ENCODE measurements at places on chromosomes 12 and 14.

DNA sequence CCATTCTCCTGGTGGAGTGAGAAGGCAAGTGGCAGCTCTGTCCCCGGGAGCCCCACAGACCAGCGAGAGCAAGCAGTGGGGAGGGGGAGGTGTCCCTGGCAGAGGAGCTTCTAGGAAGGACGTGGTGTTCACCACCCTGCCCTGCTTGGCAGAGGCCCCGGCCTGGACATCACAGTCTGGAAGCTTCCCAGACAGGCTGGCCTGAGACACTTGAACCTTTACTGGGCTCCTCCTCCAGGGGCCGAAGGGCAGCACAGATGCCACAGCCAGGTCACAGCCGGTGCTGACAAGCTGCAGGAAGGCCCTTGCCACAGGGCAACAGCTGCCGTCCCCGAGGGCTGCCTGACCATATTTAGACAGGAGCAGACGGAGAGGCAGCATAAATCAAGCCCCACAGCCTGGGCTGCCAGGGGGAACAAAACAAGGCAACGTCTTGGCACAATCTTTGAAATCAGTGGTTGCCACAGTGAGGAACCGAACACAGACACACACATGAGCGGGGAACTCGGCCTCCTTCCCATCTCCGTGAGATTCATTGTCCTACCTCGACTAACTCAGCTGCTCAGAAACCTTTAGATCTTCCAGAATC lies 28.5 kb downstream of the PRIMA1 start:
- no peak for DNase-seq

DNA sequence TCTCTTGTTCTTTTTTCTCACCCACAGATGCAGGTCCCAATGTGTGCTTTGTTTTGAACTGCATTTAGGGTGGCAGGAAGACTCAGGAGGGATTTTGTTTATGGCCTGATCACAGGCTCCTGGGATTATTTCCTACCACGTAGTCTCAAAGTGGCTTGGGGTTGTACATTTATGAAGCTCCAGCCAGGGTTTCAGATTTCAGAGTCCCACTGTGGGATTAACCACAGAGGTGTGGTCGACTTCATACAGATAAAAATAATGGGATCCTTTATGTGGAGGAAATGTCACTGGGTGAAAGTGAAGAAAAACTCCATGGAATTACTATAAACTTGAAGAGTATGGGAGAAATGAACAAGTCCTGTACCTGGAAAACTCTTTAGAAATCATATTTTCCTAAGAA lies 14.2 kb upstream of the PPP1R1A start:
- DNase-seq, result no peak

DNA sequence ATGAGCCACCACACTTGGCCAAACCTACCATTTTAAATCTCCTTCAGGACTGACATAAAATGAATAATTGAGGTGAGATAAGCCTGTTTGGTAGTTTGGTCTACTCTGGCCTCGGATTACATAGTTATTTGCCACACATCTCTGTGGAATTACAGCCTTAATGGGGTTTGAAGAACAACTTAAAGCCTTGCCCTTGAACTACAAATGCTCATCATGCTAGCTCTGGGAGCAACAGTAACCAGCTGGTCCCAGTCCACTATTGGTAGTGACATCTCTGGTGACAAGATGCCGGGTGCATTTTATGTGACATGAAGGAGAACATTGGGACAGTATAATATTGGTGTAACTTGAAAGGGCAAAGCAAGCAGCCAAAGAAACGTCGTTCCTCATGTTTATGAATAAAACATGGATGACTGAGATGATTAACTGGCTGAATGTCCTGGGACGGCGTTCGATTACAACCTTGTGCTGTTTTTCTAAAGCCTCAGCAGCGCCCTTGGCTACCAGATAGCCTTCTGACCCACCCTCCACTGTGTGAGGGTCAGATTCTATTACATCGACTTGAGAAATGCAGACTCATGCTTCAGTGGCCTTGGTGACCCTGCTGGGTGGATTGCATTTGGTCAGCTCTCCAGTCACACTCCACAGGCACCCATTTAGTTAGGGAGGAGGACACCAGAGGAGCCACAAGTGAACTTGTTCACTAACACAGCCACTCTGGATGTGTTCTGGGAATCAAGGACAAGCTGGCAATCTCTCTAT lies 41.5 kb downstream of the BEST3 start:
- no peak for DNase-seq

GRCh38 chr12:237026-237815 lies 23.3 kb upstream of the SLC6A12 start:
- peak; percentile 43 for DNase-seq

GRCh38 chr14:23237772-23238594 lies at the start of gene RNF212B:
Gene RNF212B, plus strand, starts transcription at chr14:23237936. Its CDS starts 2,410 bp downstream, at chr14:23240346.
- peak; percentile 93 for DNase-seq

GRCh38 chr14:99156090-99156425 lies 115.9 kb downstream of the BCL11B start:
- peak; percentile 36 for DNase-seq

DNA sequence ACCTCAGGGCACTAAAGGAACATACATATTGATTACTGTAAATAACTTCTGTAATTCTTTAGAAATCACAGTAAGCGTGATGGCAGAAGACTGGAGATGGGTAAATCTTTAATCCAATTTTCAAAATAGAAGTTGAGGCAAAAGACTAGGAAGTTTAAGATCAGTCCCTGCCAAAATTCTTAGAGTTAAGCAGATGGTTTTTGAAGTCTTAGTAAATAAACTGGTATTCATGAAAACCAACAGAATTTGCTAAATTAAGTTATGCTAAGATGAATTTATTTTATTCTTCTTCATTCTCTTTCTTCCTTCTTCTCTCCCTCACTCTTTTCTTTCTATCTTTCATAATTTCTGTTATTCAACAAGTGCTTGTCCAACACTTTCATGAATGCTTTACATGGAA lies 98.4 kb upstream of the GARIN6 start:
- no peak for DNase-seq

- no peak for DNase-seq
These were observed 22.7 kb downstream of the SMCO2 start for GRCh38 chr12:27469176-27469736.

- DNase-seq, result no peak
These were observed 62.5 kb upstream of the SOX5 start for GRCh38 chr12:24011927-24012507.

- no peak for DNase-seq
These were observed 183.9 kb downstream of the ETNK1 start for GRCh38 chr12:22808860-22809259.

- DNase-seq, result no peak
These were observed 158.8 kb downstream of the TMTC3 start for GRCh38 chr12:88300931-88301330.

DNA sequence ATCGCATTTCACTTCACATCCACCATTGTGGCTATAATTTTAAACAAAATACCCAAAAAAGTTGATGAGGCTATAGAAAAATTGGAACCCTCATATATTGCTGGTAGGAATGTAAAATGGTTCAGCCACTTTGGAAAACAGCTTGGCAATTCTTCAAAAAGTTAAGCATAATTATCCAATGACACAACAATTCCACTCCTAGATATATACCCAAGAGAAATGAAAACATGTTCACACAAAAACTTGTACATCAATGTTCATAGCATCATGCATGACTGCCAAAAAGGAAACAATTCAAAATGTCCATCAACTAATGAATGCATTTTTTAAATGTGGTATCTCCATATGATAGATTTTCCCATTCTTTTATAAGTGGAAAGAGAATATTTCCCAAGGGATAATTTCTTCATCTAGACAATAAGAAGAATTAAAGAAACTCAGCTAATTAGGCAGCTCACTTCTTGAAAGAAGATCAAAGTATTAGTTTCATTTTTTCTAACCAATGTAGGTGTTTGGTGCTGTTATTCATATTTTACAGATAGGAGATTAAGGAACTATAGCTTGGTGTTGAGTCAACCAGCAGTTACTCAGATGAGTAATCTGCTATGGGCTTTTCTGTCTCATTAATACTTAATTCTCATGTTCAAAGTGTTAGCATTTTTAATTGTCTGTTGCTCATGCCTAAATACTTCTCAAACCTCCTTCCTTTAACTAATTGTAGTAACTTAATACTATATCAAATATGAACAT lies 32.8 kb downstream of the YEATS4 start:
- no peak for DNase-seq

GRCh38 chr12:87092421-87092820 lies 836.2 kb upstream of the MGAT4C start:
- no peak for DNase-seq

GRCh38 chr14:70473825-70474224 lies 21.9 kb downstream of the ADAM21 start:
- no peak for DNase-seq

DNA sequence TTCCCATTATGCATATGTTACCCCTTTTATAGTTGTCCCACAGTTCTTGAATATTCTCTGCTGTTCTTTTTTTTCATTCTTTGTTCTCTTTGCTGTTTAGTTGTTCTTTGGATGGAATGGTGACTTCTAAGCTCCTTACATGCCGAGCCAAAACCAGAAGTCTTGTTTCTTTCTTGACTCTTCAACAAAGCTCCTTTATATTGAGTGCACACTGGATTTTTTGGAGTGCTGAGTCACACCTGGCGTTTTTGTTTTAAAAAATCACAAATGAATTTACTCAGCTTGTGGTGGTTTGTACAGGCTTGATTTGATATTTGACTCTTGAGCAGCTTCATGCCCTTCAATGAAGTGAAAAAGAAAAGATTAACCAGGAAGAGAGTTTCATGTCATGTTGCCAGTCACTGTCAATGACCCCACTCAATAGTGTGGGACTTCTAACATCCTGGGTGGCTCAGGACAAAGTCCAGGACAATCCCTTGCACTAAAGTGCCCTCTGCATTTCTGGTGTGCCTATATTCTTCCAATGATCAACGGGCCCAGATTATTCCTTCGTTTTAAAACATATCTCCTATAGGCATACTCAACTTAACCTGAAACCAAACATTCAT lies 112.4 kb upstream of the SLC38A4 start:
- no peak for DNase-seq

DNA sequence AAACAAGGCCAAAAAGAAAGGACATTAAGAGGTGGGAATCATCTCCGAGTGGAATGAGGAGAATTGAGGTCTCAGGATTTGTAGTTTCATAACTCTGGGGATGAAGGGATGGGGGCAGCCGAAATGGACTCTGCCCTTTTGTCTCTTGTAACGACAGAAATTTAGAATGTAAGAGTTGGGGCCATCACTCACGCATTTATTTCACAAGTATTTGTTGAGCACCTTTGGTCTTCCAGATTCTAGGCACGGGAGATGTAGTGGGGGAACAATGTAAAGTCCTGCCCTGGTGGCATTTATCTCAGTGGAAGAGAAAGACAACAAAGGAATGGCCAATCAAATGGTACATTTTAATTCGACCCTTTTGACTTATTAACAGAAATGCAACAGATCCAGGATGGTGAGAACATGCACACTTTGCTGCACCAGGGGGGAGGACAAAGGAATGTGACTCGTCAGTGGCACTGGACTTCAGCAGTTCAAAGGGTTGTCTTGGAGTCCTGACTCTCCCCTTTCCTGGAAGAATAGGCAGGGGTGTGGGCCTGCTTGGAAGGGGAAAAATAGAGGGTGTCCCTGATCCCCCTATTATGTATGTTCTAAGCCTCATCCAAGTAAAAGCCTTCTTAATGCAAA lies 102.0 kb downstream of the TMEM30B start:
- no peak for DNase-seq

GRCh38 chr14:94598816-94599655 lies 13.2 kb upstream of the SERPINA3 start:
- peak; percentile 76 for DNase-seq

DNA sequence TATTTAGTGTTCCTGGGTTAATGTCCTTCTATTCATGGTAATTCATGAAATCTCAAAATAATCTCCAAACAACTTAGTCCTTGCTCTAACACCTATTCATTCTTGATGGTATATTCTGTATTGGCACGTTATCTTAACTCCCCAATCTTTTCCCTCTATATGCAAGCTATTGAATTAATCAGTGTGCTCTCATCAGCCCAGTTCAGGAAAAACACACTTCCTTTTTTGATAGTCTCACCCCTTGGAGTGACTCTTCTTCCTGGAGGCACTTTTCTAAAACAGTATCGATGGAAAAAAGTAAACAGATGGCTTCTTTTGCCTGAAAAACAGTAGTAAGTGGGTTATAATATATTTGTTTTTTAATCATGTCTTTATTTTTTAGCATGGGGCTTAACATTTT lies 28.6 kb downstream of the TULP3 start:
- no peak for DNase-seq

All from suprapubic skin (tissue), 4 donors.